ENCODE measurements at places on chromosomes 3 and 15.

- DNase-seq: peak; percentile 98
Measured at GRCh38 chr15:59329570-59330350, 42.9 kb downstream of the MYO1E start.

DNA sequence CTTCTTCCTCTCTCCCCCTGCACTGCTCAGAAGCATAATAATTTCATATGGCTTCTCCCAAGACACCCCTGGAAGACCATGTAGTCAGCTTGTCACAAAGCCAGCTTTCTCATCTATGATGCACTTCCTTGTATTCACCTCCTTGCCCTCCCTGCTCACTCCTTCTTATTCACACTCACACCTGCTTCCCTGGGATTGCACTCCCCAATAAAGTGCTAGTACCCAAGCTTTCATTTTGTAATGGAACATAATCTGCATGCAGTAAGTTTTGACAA is 76.9 kb upstream of the FRMD4B start:
- DNase-seq: no peak

GRCh38 chr15:66076591-66077319 is 176.8 kb downstream of the MEGF11 start:
- DNase-seq: no peak

DNA sequence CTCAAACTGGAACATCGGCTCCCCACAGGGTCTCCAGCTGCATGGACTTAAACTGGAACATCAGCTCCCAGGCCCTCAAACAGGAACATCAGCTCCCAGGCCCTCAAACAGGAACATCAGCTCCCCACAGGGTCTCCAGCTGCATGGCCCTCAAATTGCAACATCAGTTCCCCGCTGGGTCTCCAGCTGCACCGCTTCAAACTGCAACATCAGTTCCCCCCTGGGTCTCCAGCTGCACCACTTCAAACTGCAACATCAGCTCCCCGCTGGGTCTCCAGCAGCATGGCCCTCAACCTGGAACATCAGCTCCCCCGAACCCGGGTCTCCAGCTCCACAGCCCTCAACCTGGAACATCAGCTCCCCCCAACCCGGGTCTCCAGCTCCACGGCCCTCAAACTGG is 82.0 kb downstream of the TFRC start:
- no peak for DNase-seq

DNA sequence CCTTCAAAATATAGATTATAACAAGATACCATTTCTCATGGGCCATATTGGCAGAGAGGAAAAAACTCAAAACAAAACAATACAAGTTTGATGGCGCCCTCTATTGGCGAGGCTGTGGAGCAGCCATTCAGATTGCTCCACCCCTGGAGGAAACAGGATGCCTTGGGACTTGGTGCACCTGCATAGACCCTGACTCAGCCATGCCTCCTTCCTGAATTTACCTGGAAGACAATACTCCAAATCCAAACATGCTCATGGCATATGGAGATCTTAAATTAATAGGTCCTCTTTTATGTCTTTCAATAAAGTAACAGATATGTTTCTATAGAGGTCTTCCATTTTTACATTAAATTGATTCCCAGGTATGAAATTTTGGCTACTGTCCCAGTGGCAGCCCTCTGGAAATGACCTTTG is 90.0 kb downstream of the APBA2 start:
- DNase-seq: peak; percentile 25

DNA sequence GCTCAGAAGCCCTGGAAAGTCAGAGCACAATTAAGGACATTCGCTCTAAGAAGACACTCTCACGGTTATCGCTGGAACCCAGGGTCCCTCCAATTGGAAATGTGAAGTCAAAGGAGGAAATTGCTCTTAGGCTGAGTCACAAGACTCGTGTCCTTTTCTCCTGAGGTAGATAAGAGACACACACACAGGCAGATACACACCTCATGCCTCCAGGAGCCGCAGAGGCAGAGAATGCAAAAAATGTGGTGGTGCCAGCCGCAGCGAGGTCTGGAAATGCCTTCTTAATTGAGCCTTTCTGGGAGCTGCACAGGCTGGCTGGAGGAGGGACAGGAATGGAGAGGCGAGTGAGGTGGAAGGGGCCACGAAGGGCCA is 189.3 kb downstream of the OPA1 start:
- no peak for DNase-seq

- DNase-seq: no peak
Measured at GRCh38 chr3:155745795-155746550, 1.1 kb upstream of the PLCH1 start.

GRCh38 chr3:100257586-100257985 is 3.2 kb upstream of the TBC1D23 start:
- DNase-seq: peak; percentile 15

GRCh38 chr3:43223670-43224364 is 62.5 kb upstream of the SNRK start:
- DNase-seq: peak; percentile 46

DNA sequence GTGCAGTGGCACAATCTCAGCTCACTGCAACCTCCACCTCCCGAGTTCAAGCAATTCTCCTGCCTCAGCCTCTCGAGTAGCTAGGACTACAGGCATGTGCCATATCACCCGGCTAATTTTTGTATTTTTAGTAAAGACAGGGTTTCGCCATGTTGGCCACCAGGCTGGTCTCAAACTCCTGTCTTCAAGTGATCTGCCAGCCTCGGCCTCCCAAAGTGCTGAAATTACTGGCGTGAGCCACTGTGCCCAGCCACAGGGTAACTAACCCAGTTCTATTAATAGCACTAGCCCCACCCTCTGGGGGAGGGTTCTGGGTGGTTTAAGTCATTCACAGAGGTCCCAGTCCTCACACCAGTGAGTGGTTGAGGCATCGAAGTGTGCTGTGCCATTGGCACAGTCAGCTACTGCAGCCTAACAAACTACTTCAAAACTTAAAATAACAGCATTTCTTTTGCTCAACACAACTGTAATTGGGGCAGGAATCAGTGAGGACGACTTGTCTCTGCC is 44.0 kb downstream of the RHCG start:
- no peak for DNase-seq

GRCh38 chr15:74619916-74620635 is 4.4 kb downstream of the CLK3 start:
- no peak for DNase-seq
